Naive B cell (primary cell): ENCODE measurements at places on chromosomes 1 and 21. TPM values are rescaled to one million over a fixed set of nuclear protein-coding genes. Genes with fewer than 3 reads are reported as not detected.
A peak's percentile ranks its signal among the peaks of the same experiment; 100 is the strongest.

GRCh38 chr1:86259390-86259789, 102.8 kb upstream of the COL24A1 start:
- H3K4me3 ChIP-seq = no peak overlapping the region
- no peak for DNase-seq
- H3K36me3 ChIP-seq = no peaks in the 10 kb centered on the region
- no peaks in the 10 kb centered on the region for H3K27me3 ChIP-seq
- H3K27ac ChIP-seq = no peak overlapping the region
- no peaks in the 10 kb centered on the region for H3K4me1 ChIP-seq

Gene KLHDC8A
- polyA plus RNA-seq = 1.3 TPM

DNA sequence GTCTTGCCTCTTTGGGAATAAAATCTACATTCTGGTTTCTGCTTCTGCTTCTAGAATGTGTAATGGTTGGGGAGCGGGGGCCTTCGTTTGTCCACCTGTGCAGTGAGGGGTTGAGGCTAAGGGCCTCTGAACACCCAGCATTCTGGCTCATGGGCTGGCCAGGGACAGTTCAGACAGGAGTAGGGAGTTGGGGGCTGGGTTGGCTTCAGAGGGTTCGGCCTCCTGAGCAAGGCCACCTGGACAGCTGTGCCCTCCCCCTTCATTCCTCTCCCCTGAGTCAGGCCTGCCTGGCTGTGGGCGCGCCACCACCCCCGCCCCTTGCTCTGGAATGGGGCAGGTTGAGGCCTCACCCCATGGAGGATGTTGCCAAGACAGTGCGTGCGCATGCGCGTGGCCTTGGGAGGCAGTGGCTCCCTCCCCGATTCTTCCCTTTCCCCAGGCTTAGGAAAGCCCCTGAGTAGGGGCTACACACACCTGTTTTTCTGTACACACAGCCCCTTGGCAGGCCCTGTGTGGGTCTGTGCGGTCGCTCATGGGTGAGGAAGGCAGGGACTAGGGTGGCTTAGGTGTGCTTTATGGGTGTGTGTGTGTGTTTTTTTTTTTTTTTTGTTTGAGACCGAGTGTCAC, 57.0 kb downstream of the YARS1 start:
- H3K36me3 ChIP-seq = no peaks in the 10 kb centered on the region
- no peak for DNase-seq
- no peaks in the 10 kb centered on the region for H3K27me3 ChIP-seq
- no peak overlapping the region for H3K4me3 ChIP-seq

DNA sequence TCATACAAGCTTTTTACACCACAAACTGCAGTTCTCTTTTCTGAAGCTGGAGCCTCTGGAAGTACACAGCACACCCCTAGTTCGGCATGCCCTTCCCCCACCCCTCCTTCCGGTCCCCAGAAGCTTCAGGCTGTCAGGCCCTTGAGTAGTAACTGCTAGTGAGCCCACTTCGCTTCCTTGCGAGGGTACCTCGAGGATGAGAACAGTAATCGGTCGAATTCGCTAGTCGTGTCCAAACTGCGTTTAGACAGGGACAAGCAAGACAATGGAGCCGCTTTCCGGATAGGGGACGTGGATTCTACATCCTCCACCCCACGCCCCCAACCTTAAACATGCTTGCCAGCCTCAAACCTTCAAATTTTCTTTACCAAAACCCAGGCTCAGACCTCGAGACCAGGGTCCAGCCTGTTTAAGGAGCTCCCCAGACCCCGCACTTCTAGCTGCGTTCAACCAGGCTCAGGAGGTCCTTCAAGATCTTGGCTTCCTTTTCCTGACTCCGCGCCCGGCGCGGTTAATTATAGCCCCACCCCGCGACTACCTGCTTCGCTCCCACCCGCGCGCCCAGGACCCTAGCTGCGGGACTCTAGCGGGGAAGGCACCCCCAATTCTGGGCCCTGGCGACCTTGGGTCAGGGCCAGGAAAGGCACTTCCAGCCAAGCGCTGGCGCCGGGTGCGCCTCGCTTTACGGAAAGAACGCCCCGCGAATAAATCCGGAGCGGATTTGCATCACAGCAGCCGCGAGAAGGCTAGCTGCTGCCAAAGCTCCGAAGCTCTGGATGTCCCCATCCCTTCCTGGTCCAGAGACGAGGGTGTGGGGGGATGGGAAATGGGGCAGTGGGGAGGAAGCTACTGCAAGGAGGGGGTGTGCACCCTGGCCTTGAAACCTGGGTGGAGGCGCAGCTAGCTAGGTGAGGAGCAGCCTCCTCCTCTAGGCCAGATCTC, 8.1 kb upstream of the TSPAN1 start:
- H3K4me3 ChIP-seq = peak overlapping the region; percentile 87
- H3K27ac ChIP-seq = peak overlapping the region; percentile 80
- peaks cover 16% of the 10 kb centered on the region for H3K4me1 ChIP-seq
- no peaks in the 10 kb centered on the region for H3K36me3 ChIP-seq

- no peaks in the 10 kb centered on the region for H3K36me3 ChIP-seq
- H3K4me3 ChIP-seq = no peak overlapping the region
- no peaks in the 10 kb centered on the region for H3K4me1 ChIP-seq
- no peak for DNase-seq
- H3K27me3 ChIP-seq = no peaks in the 10 kb centered on the region
- H3K27ac ChIP-seq = no peak overlapping the region
Observed at GRCh38 chr1:234745276-234745675, 135.3 kb upstream of the IRF2BP2 start.

DNA sequence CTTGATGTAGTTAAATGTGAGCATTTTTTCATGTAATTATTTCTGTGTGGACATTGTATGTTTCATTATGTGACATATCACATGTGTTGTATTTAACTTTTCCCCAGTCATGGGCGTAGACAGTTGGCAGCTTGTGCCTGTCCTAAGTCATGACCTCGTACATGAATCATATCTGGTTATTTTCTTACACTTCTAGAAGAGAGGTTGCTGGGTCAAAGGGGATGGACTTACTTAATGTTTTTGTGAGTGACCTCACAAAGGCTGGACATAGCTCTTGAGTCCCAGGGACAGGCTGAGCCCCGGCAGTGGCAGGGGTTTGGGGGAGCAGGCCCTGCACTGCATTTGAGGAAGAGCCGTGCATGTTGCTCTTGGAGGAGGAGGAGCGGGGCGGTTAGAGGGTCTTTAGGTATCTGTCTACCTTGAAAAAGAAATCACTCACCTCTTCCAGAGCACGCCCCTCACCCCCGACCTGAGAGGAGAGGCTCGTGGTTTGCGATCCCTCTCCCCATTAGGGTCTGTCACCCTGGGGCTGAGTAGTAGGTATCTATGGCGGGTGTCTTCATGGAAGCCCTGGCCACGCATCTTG, 16.4 kb downstream of the IFNGR2 start:
- peaks cover 24% of the 10 kb centered on the region for H3K4me1 ChIP-seq
- H3K27ac ChIP-seq = peak overlapping the region; percentile 62
- no peak for DNase-seq
- H3K36me3 ChIP-seq = peaks cover 9% of the 10 kb centered on the region
- no peaks in the 10 kb centered on the region for H3K27me3 ChIP-seq

GRCh38 chr1:189958756-189959155, 518.9 kb downstream of the BRINP3 start:
- no peak overlapping the region for H3K4me3 ChIP-seq
- no peaks in the 10 kb centered on the region for H3K4me1 ChIP-seq
- no peaks in the 10 kb centered on the region for H3K36me3 ChIP-seq
- no peak for DNase-seq
- H3K27me3 ChIP-seq = no peaks in the 10 kb centered on the region

Gene TEKT2
- not detected for polyA plus RNA-seq

DNA sequence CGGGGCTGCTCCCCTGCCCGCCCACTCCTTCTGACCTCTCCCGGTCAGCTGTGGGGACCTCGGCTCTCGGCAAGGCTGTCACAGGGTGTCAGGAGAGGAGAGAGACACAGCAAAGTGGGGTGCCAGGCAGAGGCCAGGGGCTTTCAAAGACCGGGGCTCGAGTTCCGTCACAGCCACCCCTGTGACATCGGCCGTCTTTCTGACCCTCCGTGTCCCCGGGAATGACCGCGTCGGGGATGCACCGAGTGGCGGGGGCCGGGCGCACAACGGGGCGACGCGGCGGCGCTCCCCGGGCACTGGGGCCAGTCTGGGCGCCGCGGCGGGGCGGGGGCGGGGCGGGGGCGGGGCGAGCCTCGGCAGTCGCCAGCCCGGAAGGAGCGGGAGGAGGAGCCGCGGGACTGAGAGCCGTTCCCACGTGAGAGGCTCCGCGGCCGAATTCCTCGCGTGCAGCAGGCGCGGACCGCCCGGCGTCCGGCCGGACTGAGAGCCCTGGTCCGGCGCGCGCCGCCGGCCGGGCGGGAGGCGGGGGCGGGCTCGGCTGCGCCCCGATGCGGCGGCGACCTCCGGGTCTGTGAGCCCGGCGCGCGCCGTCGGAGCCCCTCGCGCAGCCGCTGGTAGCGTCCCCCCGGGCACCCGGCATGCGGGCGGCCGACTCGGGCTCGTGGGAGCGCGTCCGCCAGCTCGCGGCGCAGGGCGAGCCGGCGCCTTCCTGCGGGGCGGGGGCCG, 229.7 kb upstream of the TMEM51 start:
- no peak overlapping the region for H3K27ac ChIP-seq
- H3K4me3 ChIP-seq = peak overlapping the region; percentile 87
- no peak for DNase-seq

DNA sequence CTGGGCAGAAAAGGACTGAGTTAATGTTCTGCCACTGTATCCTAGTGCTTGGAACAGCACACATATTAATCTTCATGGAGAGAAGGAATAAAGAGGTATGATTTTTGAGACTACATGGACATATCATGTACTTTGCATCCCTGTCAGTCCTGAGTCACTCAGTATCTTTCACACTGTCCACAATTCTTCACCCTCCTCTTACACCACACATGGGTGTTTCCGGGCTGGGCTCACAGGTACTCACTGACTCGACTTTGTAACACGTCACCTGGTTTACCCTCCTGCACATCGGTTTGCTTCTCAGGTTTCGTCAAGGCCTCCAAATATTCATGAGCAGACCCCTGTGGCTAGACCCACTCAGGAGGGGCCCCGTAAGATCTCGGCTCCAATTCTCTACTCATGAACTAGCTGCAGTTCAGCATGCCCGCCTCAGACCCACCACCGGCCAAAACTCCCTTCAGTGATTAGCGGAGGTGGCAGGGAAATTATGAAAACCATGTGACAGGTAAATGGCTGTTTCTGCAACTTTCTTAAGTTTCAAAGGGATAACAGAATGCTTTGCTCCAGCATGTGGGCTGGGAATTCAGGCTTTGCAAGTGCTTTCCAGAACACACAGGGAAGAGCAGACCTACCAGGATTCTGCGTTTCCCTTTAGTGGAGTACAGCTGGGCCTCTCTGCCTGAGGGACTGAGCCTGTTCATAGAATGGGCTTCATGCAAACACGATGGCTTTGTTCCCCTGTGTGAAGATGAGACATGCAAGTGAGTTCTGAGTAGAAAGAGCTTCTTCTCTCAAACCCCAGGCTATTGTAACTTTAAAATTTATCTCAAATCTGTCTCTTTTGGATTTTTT, 31.3 kb upstream of the TRABD2B start:
- no peak overlapping the region for H3K4me3 ChIP-seq
- no peaks in the 10 kb centered on the region for H3K4me1 ChIP-seq
- H3K27me3 ChIP-seq = peaks cover 37% of the 10 kb centered on the region
- DNase-seq = no peak
- H3K36me3 ChIP-seq = no peaks in the 10 kb centered on the region

DNA sequence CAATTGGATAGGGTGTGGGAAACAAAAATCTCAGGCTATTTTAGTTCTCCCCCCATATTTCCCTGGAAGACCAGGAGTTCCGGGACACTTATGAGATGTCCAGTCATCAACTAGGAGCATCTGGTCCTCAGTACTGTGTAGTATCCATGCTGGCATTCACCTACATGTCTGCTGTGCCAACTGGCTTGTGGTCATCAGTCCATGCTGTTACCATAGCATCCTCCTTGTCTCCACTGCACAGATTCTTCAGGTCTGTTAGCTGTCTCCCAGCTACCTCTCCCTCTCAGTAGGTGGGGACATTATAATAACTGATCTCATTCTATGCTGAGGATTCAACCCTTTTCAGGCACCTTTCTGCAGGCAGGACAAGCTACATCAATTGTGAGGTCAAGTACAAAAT, 302.9 kb downstream of the BARHL2 start:
- DNase-seq = no peak
- no peak overlapping the region for H3K27ac ChIP-seq
- peaks cover 5% of the 10 kb centered on the region for H3K27me3 ChIP-seq

- H3K4me1 ChIP-seq = no peaks in the 10 kb centered on the region
- DNase-seq = no peak
Observed at GRCh38 chr1:109368464-109368863, 29.3 kb downstream of the SORT1 start.
